ENCODE measurements at places on chromosomes 3 and 15. TPM values are rescaled to one million over a fixed set of nuclear protein-coding genes. Genes with fewer than 3 reads are reported as not detected.
A peak's percentile ranks its signal among the peaks of the same experiment; 100 is the strongest.

Gene UQCRC1
- 228 TPM for total RNA-seq

Gene PLCB2
- 91.8 TPM for total RNA-seq

Gene SHISA5
- total RNA-seq, result 101 TPM

Gene PLAAT1
- total RNA-seq, result not detected

Gene GABRR3
- not detected for total RNA-seq

Gene ROBO2
- not detected for total RNA-seq

Gene CHRM5
- not detected for total RNA-seq

Gene SIDT1
- total RNA-seq, result 21.3 TPM

DNA sequence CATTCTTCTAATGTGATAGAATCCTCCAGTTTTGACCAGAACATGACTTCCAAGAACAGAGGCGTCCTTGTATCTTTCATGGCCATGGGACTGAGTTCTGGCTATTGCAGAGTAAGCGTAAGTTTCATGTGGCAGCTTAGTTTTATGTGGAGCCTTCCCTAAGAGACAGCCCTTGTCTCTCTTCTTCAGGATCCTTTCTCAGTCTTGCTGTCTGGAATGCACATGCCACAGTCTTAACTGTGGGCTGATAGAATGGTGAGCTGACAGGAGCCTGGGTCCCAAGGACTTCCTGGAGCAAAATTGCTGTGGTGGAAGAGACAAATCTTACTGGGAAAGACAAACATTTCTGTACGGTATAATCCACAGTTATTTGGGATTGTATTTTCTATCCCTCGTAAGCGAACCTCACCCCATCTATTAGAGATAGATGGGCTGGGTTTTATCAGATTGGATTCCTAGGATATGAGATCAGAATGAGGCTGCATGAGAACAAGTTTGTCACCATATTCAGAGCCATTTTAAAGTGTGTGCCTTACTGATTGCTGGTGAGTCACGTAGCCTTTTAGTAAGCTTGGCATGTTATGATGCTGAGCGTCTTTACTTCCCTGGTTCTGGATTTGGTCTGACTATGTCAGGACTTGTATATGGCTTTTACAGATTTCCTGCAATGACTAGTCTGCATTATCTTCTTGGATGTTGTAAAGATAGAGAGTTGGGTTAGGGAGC, 32.8 kb downstream of the CDIN1 start:
- DNase-seq, result no peak
- no peaks in the 10 kb centered on the region for H3K4me1 ChIP-seq
- no peak overlapping the region for H3K4me3 ChIP-seq
- H3K27me3 ChIP-seq, result no peaks in the 10 kb centered on the region
- no peak overlapping the region for H3K27ac ChIP-seq
- no peaks in the 10 kb centered on the region for H3K36me3 ChIP-seq

GRCh38 chr3:17949101-17949500, 206.7 kb upstream of the TBC1D5 start:
- no peak for DNase-seq
- H3K4me3 ChIP-seq, result no peak overlapping the region
- H3K27me3 ChIP-seq, result peaks cover 32% of the 10 kb centered on the region
- no peaks in the 10 kb centered on the region for H3K4me1 ChIP-seq

GRCh38 chr15:33535135-33535534, 224.4 kb downstream of the RYR3 start:
- no peak for DNase-seq
- no peaks in the 10 kb centered on the region for H3K36me3 ChIP-seq
- no peaks in the 10 kb centered on the region for H3K4me1 ChIP-seq
- H3K27ac ChIP-seq, result no peak overlapping the region
- H3K4me3 ChIP-seq, result no peak overlapping the region

DNA sequence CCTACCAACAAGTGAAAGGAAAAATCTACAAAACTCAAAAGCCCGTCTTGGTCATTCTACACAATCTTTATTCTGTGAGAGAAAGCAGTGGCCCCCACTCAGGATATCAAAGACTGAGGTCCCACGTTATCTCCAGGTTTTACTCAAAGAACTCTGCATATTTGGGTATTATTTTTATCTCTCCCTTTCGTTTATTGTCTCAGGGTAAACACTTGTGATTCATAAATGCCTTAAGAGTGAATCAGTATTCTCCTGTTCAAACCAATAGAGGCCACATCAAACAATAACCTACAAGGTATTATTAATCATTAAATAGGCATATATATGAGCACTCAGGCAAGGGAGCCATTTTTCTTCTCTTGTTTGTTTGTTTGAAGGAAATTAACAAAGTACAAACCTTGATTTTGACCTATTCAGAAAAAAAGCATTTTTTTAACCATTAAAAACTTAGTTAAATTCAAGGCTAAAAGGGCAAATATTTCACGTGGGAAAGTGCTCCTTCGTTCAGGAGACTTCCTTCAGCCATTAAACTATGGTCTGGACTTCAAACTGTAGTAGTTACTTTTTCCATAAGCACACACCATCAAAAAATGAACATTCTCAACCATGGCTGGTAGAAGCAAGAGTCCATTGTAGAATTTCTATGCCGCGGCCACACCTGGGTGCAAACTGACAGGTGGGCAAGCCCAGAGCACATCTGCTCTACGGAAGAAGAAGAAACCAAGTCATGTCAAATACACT, 13.9 kb upstream of the HES1 start:
- H3K36me3 ChIP-seq, result no peaks in the 10 kb centered on the region
- DNase-seq, result no peak
- H3K4me1 ChIP-seq, result no peaks in the 10 kb centered on the region
- H3K27me3 ChIP-seq, result peaks cover 44% of the 10 kb centered on the region
- H3K27ac ChIP-seq, result no peak overlapping the region
- no peak overlapping the region for H3K4me3 ChIP-seq

GRCh38 chr15:56934269-56934668, 15.8 kb downstream of the TCF12 start:
- H3K36me3 ChIP-seq, result peaks cover 17% of the 10 kb centered on the region
- DNase-seq, result no peak
- H3K27ac ChIP-seq, result no peak overlapping the region
- H3K4me1 ChIP-seq, result peaks cover 75% of the 10 kb centered on the region

DNA sequence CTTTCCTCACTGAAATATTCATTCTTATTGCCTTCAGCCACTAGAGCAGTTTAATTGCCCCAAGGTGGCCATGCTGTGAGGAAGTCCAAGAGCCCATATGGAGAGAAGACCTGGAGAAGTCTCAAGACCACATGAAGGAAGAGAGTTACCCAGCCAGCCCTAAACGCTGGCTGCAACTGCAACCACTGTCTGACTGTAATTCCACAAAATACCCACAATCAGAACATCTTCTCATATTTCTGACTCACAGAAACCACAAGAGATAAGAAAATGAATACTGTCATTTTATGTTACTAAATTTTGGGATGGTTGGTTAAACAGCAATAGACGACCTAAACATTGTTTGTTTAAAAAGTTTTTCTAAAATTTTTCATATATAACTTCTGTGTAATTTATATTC, 14.7 kb upstream of the SST start:
- no peak overlapping the region for H3K27ac ChIP-seq
- peaks cover 75% of the 10 kb centered on the region for H3K27me3 ChIP-seq
- DNase-seq, result peak; percentile 6
- H3K4me3 ChIP-seq, result no peak overlapping the region
- H3K36me3 ChIP-seq, result no peaks in the 10 kb centered on the region

GRCh38 chr3:149475451-149476060, 1.1 kb downstream of the TM4SF4 start:
- no peaks in the 10 kb centered on the region for H3K4me1 ChIP-seq
- no peak overlapping the region for H3K4me3 ChIP-seq

DNA sequence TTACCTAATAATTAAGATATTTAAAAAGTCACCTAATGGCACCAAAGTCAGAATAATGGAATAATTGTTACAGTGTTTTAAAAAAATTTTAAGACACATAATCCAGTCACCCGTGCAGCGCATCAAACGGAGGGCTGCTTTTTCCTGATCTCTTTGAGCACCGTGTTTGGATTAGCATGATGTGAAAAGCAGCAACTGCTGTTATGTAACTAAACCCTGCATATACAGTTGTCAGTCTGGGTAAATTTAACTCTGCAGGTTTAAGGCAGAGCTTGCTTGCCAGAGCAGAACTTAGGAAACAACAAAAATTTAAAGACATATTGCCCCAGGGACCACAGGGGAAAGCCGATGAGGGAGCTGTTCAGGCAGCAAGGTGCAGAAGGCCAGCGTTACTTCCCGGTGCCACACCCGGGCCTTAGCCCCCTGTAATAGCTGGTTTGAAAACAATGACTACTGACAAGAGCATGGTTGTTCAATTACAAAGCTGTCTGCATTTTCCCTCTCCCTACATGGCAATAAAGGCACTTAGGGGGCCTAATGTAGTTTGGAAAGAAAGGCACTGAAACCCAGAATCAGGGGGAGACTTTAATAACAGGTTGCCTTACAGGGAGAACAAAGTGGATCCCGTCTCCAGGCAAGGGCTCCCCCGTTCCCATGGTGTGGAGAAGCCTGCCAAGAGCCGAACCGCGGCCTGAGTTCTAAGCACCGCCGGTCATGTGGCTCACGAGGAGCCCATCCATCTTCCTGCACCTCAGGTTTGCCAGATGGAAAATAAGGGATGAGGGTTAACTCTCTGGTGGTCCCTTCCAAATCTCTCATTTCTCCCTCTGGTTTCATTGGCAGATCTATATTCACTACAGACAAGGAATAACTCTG, 32.2 kb downstream of the RORA start:
- no peak overlapping the region for H3K27ac ChIP-seq
- peaks cover 31% of the 10 kb centered on the region for H3K27me3 ChIP-seq
- H3K36me3 ChIP-seq, result no peaks in the 10 kb centered on the region

GRCh38 chr15:79816571-79816970, 80.2 kb downstream of the MTHFS start:
- DNase-seq, result no peak
- no peaks in the 10 kb centered on the region for H3K4me1 ChIP-seq
- H3K36me3 ChIP-seq, result peaks cover 6% of the 10 kb centered on the region
- H3K4me3 ChIP-seq, result no peak overlapping the region
- H3K27ac ChIP-seq, result no peak overlapping the region

DNA sequence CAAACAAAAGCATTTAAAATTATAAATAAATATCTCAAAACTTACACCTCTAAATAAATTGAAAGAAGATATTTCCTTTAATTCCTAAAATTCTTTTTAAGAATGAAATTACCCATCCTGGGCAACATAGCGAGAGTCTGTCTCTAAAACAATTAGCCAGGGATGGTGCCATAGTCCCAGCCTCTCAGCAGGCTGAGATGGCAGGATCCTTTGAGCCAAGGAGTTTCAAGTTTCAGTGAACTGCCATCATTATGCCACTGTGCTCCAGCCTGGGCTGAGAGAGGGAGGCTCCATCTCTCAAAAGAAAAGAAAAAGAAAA, 25.4 kb downstream of the AADAC start:
- H3K36me3 ChIP-seq, result no peaks in the 10 kb centered on the region
- H3K4me3 ChIP-seq, result no peak overlapping the region
- peaks cover 13% of the 10 kb centered on the region for H3K27me3 ChIP-seq
- DNase-seq, result no peak
- no peak overlapping the region for H3K27ac ChIP-seq

- H3K4me3 ChIP-seq, result no peak overlapping the region
- H3K4me1 ChIP-seq, result peaks cover 21% of the 10 kb centered on the region
- H3K36me3 ChIP-seq, result peaks cover 2% of the 10 kb centered on the region
- no peak overlapping the region for H3K27ac ChIP-seq
- H3K27me3 ChIP-seq, result no peaks in the 10 kb centered on the region
Observed at GRCh38 chr15:100168787-100169186, 173.0 kb downstream of the ADAMTS17 start.

- H3K36me3 ChIP-seq, result peaks cover 4% of the 10 kb centered on the region
- no peak overlapping the region for H3K27ac ChIP-seq
Observed at GRCh38 chr3:119778811-119779210, 3.1 kb upstream of the NR1I2 start.

GRCh38 chr3:123159926-123160635, 41.7 kb upstream of the SEC22A start:
- no peak overlapping the region for H3K27ac ChIP-seq
- DNase-seq, result no peak
- H3K36me3 ChIP-seq, result peaks cover 7% of the 10 kb centered on the region
- H3K4me3 ChIP-seq, result no peak overlapping the region

GRCh38 chr3:97705764-97706163, 58.8 kb upstream of the ARL6 start:
- H3K4me3 ChIP-seq, result no peak overlapping the region
- no peak for DNase-seq
- no peaks in the 10 kb centered on the region for H3K36me3 ChIP-seq
- H3K4me1 ChIP-seq, result no peaks in the 10 kb centered on the region
- peaks cover 10% of the 10 kb centered on the region for H3K27me3 ChIP-seq

DNA sequence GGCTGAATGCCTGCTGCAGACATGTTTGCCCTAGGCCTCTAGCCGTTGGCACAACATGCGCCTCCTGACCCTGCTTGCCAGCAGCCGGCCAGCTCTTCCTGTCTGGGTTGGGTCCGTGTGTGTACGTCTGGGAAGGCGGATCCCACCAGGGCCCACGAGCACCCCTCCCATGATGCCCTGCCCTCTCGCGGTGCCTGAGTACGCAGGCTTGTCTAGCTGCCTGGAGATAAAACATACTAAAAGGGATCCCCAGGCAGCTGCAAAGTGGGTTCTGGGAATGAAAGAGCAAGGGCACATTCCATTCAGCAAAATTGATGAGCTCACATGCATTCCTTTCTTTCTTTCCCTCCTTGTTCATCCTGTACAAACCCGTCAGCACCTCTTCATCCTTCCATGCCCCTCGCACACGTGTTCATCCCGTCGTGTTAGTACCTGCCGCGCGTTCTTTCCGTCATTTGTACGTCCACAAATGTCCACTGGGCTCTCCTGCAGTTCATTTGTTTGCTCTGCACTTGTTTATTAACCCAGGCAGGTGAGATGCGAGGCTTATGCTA, 74.3 kb downstream of the FBLN2 start:
- H3K4me3 ChIP-seq, result no peak overlapping the region
- no peak overlapping the region for H3K27ac ChIP-seq
- H3K36me3 ChIP-seq, result no peaks in the 10 kb centered on the region
- DNase-seq, result no peak
- peaks cover 6% of the 10 kb centered on the region for H3K4me1 ChIP-seq
- no peaks in the 10 kb centered on the region for H3K27me3 ChIP-seq

DNA sequence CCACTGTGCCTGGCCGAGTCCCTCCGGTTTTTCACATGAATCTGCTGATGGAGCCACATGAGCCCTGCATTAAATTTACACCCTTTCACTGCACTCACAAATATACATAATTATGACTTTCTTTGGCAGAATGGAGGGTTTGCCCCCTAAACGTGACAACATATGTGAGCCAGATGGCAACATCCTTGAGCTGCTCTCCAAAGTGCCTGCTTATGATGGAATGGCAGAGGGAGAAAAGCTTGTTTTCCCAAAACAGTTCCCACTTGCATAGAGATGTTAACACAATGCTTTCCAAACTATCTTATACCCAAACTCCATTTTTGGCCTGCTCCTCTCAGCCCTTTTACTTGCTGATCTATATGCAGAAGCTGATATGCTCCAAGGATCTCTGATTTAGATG, 54.9 kb downstream of the ABCC5 start:
- H3K4me3 ChIP-seq, result no peak overlapping the region
- H3K27me3 ChIP-seq, result no peaks in the 10 kb centered on the region
- H3K27ac ChIP-seq, result no peak overlapping the region
- no peaks in the 10 kb centered on the region for H3K4me1 ChIP-seq

GRCh38 chr3:3745693-3746092, 53.5 kb upstream of the LRRN1 start:
- H3K4me1 ChIP-seq, result no peaks in the 10 kb centered on the region
- DNase-seq, result no peak
- H3K36me3 ChIP-seq, result no peaks in the 10 kb centered on the region
- no peak overlapping the region for H3K4me3 ChIP-seq
